CD8-positive, alpha-beta T cell (primary cell): ENCODE measurements at places on chromosomes 5 and 9.

- DNase-seq = peak; percentile 58
These were observed at the start of gene MSANTD3 for GRCh38 chr9:100426530-100427365. MSANTD3 (plus strand) TSS chr9:100427143; CDS start chr9:100441939, 14,796 bp downstream.

GRCh38 chr9:34070606-34071324 lies 22.1 kb upstream of the UBAP2 start:
- DNase-seq = no peak

DNA sequence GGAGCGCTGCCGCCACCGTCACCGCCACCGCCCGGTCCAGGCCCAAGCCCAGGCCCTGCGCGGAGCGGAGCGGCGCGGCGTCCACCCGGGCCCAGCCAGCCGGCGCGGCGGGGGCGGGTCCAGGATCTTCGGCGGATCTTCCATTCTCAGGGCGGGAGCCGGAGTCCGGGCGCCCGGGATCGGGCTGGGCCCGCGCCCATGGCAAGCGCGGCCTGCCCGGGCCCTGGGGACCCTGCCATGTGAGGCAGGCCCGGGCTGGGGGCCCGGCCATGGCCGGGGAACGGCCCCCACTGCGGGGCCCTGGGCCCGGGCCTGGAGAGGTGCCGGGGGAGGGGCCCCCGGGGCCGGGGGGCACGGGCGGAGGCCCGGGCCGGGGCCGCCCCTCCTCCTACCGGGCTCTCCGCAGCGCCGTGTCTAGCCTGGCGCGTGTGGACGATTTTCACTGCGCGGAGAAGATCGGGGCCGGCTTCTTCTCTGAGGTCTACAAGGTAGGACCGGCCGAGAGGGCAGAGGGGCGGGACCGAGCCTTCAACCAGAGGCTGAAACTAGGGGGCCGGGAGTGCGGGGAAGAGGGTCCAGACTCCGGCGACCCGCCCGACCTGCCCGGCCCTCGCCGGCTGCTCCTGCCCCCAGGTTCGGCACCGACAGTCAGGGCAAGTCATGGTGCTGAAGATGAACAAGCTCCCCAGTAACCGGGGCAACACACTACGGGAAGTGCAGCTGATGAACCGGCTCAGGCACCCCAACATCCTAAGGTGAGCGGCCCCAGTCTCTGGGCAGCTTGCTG lies 482 bp downstream of the TESK1 start:
- DNase-seq = peak; percentile 48

DNA sequence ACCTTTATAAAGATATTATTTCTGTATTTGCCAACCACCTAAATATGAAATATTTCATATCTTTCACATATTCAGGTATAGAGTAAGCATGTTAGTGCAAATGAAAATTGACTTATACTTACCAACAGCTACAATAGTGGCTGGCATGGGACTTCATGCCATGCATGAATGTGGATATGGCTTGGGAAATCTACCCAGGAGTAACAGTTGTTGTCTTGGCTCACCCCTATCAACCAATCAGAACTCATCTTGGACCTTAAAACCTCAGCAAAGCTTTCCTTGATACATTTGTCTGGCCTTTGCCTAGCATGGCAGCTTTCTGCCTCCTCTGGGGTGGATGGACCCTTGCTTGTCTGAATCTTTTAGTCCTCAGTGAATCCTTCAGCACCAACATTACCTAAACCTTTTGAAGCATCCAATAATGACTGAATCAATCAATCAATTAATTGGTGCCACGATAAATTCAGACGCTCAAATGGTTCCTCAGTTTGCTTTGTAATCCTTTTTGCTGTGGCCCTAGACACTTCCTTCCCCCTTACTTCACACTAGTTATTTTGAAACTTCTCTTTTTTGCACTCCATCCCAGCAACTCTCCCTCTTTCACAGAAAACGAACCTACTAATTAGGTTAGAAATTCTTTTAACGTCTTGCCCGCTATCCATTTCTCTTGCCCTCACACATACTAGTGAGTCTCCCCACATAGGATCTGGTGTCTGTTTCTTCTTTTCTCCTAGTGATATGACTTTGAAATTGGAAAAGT lies 132.3 kb upstream of the ZNF608 start:
- DNase-seq = no peak

- DNase-seq = no peak
These were observed 85.7 kb upstream of the NTRK2 start for GRCh38 chr9:84583866-84584265.

DNA sequence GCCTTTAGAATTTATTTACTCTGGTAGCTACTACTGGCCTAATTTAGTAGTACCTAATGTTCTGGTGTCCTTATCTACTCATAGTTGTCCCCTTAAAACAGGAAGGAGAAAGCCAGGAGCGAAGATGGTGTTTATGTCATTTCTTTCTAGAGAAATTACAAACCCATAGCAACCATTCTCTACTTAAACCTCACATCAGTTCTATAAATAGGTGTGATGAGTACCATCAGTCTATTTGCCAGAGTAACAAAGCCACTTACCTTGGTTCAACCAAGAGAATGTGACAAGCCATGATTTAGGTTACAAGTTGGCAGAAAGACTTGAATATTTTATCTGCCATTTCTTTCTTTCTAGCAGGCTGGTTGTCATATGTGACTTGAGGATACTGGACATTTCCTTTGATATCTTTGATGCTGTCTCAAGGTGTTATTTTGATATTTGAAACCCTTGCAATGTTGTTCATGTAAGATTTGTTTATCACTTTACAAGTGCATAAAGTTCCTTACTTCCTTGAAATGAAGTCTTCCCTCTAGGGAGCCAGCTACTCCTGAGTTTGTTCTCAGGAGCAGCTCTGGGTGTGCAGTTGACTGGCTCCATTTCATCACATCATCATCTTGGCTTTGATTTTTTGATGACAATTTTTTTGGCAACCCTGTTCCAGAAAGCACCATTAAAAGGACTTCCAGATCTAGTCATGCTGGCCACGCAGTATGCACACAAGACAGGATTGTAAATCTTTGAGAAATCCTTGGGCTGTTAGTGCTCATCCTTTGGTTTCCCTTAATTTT lies 286.8 kb downstream of the ARHGAP26 start:
- DNase-seq = no peak

GRCh38 chr5:16446993-16447392 lies 18.6 kb downstream of the ZNF622 start:
- DNase-seq = no peak
